ENCODE measurements at places on chromosomes 11 and 22.

GRCh38 chr22:26709617-26710390 is 52.4 kb downstream of the MIAT start:
- DNase-seq = no peak

DNA sequence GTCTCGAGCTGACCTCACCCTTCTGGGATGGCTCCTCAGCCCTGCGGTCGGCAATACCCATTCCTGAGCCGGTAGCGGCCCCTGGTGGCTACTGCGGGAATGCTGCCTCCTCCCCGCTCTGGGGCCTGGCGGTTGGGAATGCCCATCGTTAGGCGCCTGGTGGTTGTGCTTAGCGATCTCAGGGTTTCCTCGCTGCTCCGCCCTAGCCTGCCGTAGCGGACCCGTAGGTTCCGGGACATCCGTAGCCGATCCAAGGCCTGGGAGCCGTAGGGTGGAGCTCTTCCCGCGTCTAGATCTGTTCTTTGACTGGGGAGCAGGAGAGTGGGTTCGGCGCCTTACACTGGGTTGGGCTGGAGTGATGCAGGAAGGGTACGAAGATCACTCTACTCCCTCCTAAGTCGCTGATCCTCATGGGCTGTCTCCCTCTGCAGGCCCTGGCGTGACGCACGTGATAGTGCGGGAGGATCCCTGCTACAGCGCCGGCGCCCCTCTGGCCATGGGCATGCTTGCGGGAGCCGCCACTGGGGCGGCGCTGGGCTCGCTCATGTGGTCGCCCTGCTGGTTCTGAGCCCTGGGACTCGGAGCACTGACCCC is 14.8 kb downstream of the PLEKHB1 start:
- DNase-seq = peak; percentile 84

- peak; percentile 69 for DNase-seq
These were observed 85.3 kb upstream of the SYT13 start for GRCh38 chr11:45371251-45372115.

- DNase-seq = no peak
These were observed 836.0 kb downstream of the JRKL start for GRCh38 chr11:97225794-97226193.

DNA sequence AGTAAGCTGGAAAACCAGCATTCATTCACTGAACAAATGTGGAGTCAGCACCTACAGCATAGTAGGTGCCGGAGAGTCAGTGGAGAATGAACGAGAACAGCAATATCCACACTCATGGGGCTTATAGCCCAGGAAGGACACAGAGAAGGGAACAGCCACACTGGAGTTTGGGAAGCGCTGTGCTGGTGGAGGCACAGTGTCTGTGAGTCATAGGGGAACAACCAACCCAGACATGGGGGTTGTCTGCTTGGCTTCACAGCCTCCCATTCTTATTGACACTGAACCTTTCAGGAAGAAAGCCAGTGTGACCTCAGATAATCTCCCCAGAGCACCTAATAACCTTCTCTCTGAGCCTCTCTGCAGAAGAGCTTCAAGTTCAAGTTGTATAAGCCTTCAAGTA is 56.6 kb upstream of the UBASH3B start:
- no peak for DNase-seq

DNA sequence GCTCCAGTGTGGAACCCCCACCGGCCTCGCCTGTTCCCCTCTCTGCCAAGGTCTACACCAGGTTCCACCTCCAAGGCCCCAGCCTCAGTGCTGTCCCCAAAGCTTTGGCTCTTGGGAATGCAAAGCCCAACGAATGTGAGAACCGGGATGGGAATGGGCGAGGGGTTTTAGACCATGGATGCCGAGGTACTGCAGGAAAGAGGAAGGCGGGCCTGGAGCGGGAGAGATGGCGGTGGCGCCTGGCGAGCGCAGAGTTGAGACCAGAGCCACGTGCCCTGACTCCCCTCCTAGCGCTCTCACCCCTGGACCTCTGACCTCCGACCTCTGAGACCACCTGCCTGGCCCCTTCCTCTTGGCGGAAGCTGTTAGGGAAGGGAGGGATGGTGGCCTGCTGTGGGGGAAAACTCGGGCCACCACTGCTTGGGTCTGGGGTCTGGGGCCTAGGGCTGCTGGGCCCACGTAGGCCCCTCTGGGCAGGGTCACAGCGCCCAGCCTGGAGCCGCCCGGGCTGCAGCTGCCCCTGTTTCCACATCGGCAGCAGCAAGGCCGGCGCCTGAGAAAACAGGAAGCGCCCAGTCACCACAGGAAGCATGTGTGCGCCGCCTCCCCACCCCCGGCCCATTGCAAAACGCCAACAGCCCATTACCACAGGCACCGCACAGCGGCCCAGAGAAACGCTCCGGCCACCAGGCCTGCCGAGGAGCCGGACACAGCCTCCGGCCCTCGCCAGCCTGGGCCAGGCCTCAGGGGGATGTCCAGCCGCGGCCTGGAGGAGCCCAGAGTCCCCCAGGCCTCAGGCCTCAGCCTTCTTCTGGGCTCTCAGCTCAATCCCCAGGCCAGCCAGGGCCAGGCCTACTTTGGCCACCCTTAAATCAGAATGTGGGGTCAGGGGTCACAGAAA is 13.8 kb upstream of the SLC39A13 start:
- peak; percentile 64 for DNase-seq

- DNase-seq = peak; percentile 58
These were observed 98.0 kb upstream of the ASPHD2 start for GRCh38 chr22:26330971-26331625.

- DNase-seq = no peak
These were observed 12.4 kb downstream of the SEC14L3 start for GRCh38 chr22:30459181-30460052.

DNA sequence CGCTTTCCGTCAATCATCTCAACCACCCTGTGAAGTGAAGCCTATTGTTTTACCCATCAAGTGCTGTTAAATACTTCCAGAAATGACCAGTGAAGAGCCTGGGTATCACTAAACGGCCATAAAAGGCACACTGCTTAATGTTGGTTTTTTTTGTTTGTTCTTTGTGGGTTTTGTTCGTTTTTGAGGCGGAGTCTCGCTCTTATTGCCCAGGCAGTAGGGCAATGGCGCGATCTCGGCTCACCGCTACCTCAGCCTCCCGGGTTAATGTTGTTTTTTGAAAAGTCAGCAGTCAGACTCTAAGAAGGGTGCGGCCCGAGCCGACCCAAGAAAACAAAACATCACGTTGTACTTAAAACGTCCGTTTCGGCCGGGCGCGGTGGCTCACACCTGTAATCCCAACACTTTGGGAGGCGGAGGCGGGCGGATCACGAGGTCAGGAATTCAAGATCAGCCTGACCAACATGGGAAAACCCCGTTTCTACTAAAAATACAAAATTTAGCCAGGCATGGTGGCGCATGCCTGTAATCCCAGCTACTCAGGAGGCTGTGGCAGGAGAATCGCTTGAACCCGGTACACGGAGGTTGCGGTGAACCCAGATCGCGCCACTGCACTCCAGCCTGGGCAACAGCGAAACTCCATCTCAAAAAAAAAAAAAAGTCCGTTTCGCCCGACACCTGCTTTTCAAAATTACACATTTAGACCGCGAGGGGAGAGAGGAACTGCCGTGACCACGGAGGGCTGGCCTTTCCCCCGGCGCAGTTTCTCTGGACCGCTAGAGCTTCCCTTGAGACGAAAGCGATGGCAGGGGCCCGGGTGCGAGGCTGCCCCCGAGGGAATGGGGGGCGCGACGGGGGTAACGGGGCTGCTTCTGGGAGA is 714 bp downstream of the CD59 start:
- peak; percentile 52 for DNase-seq

GRCh38 chr22:46008291-46008690 is 31.3 kb upstream of the WNT7B start:
- no peak for DNase-seq

DNA sequence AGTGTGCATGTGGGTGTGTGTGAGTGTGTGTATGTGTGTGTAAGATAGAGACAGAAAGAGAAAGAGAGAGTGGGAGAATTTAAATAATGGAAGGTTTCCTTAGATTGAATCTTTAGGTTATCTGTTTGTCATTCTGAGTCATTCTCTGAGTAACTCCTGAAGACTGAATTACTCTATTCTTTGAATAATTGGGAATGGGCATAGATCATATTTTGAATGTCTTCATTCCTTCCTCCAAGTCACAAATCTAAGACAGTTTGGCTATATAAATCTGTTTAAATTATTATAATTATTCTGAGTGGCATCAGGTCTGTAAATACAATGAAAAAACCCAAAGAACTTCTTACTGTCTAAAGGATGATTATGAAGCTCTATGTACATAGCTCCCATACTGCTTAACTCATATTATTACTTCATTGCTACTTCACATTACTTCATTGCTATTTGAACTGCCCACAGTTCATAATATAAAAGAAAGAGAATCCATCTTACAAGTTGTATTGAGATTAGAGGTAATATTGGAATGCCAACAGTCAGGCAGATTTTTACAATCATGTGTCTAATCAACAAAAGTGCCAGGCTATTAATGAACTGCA is 346.6 kb upstream of the CCDC179 start:
- no peak for DNase-seq

- no peak for DNase-seq
These were observed 93.8 kb upstream of the LRRC55 start for GRCh38 chr11:57087991-57088390.

- DNase-seq = peak; percentile 81
These were observed 5.0 kb upstream of the PICK1 start for GRCh38 chr22:38051900-38052862.

DNA sequence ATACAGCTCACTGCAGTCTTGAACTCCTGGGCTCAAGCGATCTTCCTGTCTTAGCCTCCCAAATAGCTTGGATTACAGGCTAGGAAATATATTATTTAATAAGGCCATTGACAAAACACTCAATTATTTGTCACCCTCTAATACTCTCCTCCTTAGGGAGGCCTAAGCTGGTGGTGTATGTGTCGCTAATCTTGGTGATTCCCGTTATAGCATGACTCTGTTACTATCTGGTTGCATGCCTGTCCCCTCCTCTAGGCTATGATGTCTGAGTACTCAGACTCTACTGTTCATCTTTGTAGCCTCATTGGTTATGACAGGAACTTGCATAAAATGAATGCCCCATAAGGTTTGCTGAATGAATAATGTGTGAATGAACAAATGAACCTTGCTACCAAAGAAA is 87.6 kb downstream of the USP35 start:
- no peak for DNase-seq

GRCh38 chr11:117934526-117935307 is 5.5 kb upstream of the TMPRSS13 start:
- no peak for DNase-seq

DNA sequence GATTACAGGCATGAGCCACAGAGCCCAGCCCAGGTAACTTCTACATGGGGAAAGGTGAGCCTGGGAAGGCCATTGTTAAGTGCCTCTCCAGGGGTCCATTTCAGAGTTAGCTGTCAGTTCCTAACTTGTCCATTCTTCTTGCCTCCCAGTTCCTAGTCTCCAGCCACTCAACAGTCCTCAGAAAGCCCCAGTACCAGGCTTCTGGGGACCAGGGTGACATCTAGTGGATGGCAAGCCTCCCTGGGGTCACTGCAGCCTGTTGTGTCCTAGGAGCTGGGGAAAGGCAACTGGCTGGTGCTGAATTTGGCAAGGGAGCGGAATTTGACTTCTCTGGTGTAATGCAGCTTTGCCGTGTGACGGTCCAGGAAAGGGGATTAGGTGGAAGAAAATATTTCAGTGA is 2.1 kb downstream of the LGALS12 start:
- no peak for DNase-seq

- DNase-seq = no peak
These were observed 22.6 kb downstream of the NEAT1 start for GRCh38 chr11:65445101-65445603.

- DNase-seq = no peak
These were observed 34.2 kb downstream of the PICALM start for GRCh38 chr11:86034710-86035109.

DNA sequence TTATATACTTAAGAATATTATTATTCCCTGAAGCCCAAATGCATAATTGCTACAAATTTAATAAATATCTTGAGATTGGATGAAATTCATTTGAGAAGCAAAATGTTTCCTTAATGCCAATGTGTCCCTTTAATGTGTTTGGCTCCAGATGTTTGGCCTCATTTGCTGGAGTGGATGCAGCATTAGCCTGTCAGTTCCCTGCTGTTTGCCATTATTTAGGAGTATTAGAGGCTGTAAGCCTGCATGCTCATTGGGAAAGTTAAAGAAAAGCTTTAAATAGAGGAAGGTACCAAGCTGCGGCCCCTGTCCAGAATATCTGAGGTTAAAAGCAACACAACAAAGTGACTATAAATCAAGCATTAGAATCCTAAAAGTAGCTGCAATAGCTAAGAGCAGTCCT is 54.8 kb upstream of the PITPNB start:
- no peak for DNase-seq

DNA sequence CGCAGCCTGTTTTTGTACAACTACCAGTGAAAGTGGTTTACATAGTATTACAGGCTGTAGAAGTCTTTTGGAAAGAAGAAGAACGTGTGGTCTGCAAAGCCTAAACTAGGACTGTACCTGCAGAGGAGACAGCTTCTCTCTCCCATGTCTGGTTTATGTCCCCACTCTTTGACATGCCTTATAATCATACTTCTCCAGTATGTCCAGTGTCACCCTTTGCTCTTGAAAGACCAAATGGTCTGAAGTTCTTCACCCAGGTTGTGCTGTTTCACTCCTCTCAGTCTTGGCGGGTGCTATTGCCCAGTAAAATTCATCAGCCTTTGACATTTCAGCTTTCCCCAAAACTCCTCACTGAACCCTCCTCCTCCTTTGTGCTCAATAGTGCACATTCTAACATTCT is 676.0 kb upstream of the TENM4 start:
- no peak for DNase-seq

Data from CD4-positive, alpha-beta T cell treated with Interleukin-21 for 1 hour (primary cell).